ENCODE measurements at places on chromosomes 6 and 20. TPM values are rescaled to one million over a fixed set of nuclear protein-coding genes. Genes with fewer than 3 reads are reported as not detected.

THEMIS gene
- 0.41 TPM for total RNA-seq

PPP1R3G gene
- 1.6 TPM for total RNA-seq

RAB44 gene
- not detected for total RNA-seq

KIFC1 gene
- total RNA-seq = 4.1 TPM

CST2 gene
- total RNA-seq = not detected

LY6G5C gene
- total RNA-seq = 5.3 TPM

RAMACL gene
- total RNA-seq = 0.82 TPM

PNLDC1 gene
- not detected for total RNA-seq

PNPLA1 gene
- total RNA-seq = not detected

SYNGAP1 gene
- 35.1 TPM for total RNA-seq

THBD gene
- total RNA-seq = 1.2 TPM

HLA-DQA1 gene
- total RNA-seq = not detected

RFX6 gene
- total RNA-seq = not detected

ATP9A gene
- 242 TPM for total RNA-seq

LHFPL5 gene
- total RNA-seq = 0.82 TPM

BPIFB4 gene
- not detected for total RNA-seq

TFAP2D gene
- total RNA-seq = 2.9 TPM

DNMT3B gene
- total RNA-seq = 6.5 TPM

RCAN2 gene
- 15.1 TPM for total RNA-seq

PPP1R14C gene
- total RNA-seq = 59.1 TPM

FUT9 gene
- total RNA-seq = 55.8 TPM

USP49 gene
- 10.6 TPM for total RNA-seq

BTNL2 gene
- not detected for total RNA-seq

OPRL1 gene
- total RNA-seq = 13.5 TPM

CD109 gene
- 1.6 TPM for total RNA-seq

TSBP1 gene
- not detected for total RNA-seq

HLA-DMB gene
- total RNA-seq = 0.82 TPM

GSTA3 gene
- not detected for total RNA-seq

TM9SF4 gene
- 13.5 TPM for total RNA-seq

C6orf118 gene
- 5.3 TPM for total RNA-seq

SIRPG gene
- total RNA-seq = not detected

GATA5 gene
- total RNA-seq = not detected

FBXL4 gene
- 24.9 TPM for total RNA-seq

GJA10 gene
- total RNA-seq = not detected

MOG gene
- under 0.01 TPM for total RNA-seq

TCF21 gene
- total RNA-seq = not detected

IL17F gene
- total RNA-seq = not detected

MDFI gene
- 11.4 TPM for total RNA-seq

SNAP25 gene
- total RNA-seq = 140 TPM

LPA gene
- 1.2 TPM for total RNA-seq

FOXF2 gene
- total RNA-seq = 1.2 TPM

B3GAT2 gene
- total RNA-seq = 18.8 TPM

SLC9A8 gene
- total RNA-seq = 4.5 TPM

E2F3 gene
- total RNA-seq = 4.1 TPM

RAET1E gene
- not detected for total RNA-seq

MROH8 gene
- total RNA-seq = 5.3 TPM

SLC32A1 gene
- 7.7 TPM for total RNA-seq

SEMG1 gene
- not detected for total RNA-seq

NRSN1 gene
- total RNA-seq = 22.0 TPM

WFDC5 gene
- not detected for total RNA-seq

Measured in frontal cortex (tissue), 4 donors.